Stimulated activated CD4-positive, alpha-beta T cell treated with anti-CD3 and anti-CD28 coated beads, Interleukin-12 subunit alpha, Interleukin-12 subunit beta, amount 100 ng/mL, for 4 hours (primary cell): ENCODE measurements at places on chromosomes 12 and 14.

DNA sequence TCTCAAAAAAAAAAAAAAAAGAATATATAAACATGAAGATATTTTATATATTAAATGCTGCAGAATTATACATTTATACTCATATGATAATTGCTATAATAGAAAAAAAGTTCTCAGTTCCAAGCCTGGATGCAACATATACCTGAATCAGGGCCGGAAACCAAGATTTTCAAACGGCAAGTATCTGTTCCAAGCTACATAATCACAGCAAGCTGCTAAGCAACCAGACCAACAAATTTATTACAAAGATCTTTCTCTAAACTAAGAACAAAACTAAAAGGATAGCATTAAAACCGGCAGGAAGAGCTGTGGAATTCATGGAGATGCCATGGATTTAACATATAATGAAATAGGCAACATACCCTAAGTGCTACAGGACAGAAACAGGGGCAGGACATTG lies 7.1 kb downstream of the RACGAP1 start:
- no peak for DNase-seq

GRCh38 chr14:74135426-74135825 lies 50.7 kb downstream of the LIN52 start:
- DNase-seq = no peak

- no peak for DNase-seq
Measured at GRCh38 chr14:51862176-51862796, 1.9 kb downstream of the GNG2 start.

DNA sequence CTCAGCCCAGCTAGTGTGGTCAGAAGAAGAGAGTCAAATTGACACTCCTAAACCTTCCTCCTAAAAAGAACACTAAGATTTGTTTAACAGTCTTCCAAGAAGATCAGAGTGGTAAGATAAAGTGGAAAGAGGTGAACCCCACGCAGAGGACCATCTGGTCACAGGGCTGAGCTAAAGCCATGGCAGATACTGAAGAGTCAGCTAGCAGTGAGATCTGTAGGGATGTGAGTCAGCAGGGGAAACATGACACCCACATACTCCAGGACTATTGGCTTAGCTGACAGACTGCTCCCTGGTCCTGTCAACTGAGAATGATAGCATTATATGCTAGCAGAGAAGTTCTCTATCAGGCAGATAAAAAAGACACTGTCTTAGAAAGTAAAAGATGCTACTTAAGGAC lies 269.4 kb upstream of the ALG10 start:
- no peak for DNase-seq

- no peak for DNase-seq
Measured at GRCh38 chr12:104059963-104060362, 4.4 kb upstream of the HCFC2 start.
